Neuronal stem cell (in vitro differentiated cells): ENCODE measurements at places on chromosomes 11 and 22.

GRCh38 chr22:38871360-38872171 is 450 bp downstream of the CBX6 start:
- DNase-seq = no peak

- DNase-seq = no peak
These were observed 49.1 kb downstream of the MICAL2 start for GRCh38 chr11:12159351-12160099.

DNA sequence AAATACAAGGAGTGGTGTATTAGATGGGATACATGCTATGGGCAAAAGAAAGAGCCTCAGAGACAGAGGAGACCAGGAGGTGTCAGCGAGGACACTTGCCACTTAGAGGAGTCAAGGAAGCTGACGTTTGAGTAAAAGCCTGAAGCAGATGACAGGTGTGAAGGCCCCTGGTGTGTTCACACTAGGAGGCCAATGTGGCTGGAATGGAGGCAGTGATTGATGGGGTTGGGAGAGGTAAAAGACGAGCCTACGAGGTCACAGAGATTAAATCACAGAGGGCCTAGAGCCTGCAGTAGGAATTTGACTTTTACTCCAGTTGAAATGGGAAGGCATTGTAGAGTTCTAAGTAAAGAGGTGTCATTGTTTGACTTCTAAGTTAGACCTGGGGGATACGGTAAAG is 12.0 kb upstream of the GDPD5 start:
- no peak for DNase-seq

DNA sequence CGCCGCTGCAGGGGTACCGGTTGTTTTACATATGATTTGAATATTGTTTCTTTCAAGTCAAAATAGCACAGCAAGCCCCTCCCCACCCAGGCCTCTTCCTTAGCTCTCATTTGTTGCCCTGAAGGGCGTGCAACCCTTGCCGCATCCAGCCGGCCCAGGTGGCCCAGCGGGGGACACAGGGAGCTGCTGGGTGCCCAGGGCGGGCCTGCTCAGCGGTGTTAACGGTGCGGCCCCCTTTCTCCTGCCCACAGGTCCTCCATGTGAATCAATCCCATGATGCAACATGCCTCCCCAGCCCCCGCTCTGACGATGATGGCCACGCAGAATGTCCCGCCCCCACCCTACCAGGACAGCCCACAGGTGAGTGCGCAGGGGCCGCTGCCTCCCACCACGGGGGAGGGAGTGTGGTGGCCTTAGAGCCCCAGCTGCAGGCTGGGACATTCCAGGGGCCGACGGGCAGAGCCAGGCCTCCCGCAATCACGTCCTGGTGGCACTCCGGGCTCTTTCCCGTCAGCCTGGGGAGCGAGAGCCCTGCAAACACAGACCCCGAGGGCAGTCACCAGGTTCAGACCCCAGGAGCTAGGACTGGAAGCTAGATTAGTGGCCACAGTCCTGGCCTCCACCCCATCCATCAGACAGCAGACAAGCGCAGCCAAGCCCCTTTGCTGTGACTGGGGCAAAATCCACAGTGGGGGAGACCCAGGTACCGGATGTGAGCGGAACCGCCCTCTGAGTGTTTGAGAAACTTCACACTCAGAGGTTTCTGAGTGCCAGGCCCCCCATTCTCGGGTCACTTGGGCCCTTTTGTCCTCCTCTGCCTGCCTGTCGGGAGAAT is 144.8 kb downstream of the FEZ1 start:
- no peak for DNase-seq

DNA sequence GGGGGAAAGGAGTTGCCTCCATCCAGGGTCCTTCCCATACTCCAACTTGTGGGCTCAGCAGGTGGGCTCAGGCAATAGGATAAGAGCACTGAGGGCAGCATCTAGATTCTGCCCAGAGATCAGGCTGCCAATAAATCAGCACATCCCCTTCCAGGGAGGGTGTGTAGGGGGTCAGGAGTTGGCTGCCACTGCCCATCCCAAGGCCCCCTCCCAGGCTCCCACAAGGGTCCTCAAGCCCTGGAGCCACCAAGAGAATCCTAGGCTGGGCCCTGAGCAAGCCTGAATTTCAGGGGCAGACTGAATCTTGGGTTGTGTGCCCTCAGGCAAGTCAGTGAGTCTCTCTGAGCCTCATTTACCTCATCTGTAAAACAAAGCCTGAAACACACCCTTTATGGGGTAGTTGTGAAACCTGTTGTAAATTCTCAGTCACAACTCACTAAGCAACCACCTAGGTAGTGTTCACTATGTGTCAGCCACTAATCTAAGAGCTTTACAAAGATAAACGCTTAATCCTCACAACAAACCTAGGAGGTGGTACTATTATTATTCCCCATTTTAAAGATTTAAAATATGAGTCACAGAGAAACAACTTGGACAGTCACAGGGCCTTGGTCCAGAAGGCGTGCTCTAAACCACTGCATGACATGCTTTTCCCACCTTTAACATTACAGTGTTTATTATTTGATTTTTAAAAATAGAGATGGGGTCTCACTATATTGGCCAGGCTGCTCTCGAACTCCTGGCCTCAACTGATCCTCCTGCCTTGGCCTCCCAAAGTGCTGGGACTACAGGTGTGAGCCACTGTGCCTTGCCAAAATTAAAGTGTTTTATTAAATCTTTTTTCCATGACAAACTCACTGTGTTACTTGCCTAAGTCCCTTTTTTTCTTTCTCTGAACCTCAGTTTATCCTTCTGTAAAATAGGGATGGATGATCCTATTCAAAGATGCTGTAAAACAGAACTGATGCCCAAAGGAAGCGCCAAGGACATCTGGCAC is 36.2 kb downstream of the LMO1 start:
- DNase-seq = no peak

- DNase-seq = peak; percentile 57
These were observed at the start of gene TPBGL for GRCh38 chr11:75240311-75241035. Gene TPBGL, plus strand, starts transcription at chr11:75240774. Its CDS starts 276 bp downstream, at chr11:75241050.
